ENCODE measurements at places on chromosomes 3 and 15.

- DNase-seq = no peak
Measured at GRCh38 chr3:61927332-61927731, 366.0 kb downstream of the PTPRG start.

GRCh38 chr3:123658852-123659206 lies 74.0 kb upstream of the HACD2 start:
- no peak for DNase-seq

DNA sequence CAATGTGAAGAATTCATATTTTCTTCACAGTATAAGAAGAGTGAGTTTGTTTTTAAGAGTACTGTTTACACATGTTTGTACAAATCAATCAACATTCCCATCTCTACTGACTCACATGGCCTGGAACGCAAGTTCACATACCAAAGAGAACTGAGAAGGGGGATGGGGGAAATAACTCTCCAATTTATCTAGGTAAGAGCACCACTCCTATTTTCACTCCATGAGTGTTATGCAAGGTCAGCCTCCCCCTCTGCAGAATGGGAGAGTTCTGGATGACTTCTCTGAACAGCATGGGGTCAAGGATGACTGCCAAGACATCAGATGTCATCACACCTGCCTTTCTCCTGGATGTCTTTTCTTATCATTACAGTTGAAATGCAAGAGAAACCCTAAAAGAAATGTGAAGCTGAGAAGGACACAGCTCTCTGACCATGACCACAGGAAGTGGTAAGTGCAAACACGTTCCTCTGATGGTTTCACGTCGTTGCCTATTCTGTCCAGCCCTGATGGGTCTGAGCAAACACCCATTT lies 95.2 kb downstream of the SEMA6D start:
- DNase-seq = no peak

GRCh38 chr3:99962703-99963102 lies 145.0 kb downstream of the CMSS1 start:
- DNase-seq = no peak

DNA sequence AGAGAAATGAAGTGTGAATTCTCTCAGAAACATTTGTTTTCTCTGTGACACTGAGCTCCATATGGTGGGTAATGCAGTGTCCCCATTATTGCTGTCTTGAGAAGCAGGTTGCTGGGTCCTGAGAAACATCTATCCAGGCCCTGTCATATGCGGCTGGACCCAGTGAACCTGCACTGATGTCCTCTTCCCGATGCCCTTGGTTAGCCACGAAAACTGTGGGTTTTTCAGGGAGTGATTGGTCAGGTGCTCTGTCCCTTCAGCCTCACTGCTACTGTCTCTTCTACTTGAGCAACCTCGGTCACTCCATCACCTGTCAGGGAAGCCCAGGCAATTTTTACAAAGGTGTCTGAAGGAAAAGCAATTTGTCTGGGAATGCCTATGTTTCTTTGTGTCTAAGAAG lies 77.0 kb downstream of the SLC7A14 start:
- no peak for DNase-seq

- no peak for DNase-seq
Measured at GRCh38 chr3:140131895-140132294, 196.9 kb downstream of the CLSTN2 start.

DNA sequence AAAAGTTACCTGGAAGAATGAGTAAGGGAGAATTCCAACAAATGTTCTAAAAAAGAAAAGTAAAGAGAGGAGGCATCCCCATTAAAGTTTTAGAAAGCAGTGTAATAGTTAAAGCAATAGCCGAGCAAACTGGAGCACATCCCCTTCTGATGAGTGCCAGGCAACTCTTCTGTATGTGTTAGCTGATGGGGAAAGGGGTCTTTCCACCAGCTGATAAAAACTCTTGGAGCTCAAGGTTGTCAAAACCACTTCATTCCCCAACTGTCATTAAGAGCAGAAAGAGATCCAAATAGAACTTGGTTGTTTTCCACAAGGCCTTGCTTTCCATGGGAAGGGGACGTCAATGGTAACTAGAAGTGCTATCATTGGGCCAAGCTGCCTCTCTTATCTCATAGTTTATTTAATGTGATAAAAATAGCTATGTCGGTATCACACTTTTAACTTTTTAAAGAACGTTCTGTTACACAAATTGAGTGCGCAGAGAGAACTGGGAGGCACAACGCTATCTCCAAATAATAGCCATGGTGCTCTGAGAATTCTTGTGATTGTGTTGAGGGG lies 116.9 kb downstream of the POLR2M start:
- no peak for DNase-seq

- no peak for DNase-seq
Measured at GRCh38 chr3:49807431-49808114, 4.5 kb downstream of the INKA1 start.

- DNase-seq = no peak
Measured at GRCh38 chr3:187136936-187137335, 2.4 kb downstream of the RPL39L start.

- no peak for DNase-seq
Measured at GRCh38 chr15:63672369-63672768, 75.2 kb downstream of the FBXL22 start.

All from NCI-H510A (cell line).